ENCODE measurements at places on chromosomes 1 and 21. TPM values are rescaled to one million over a fixed set of nuclear protein-coding genes. Genes with fewer than 3 reads are reported as not detected.

- DNase-seq, result no peak
Observed at GRCh38 chr1:50531601-50532000, 108.4 kb upstream of the DMRTA2 start.

- no peak for DNase-seq
Observed at GRCh38 chr1:37831109-37831508, 23.1 kb upstream of the YRDC start.

DNA sequence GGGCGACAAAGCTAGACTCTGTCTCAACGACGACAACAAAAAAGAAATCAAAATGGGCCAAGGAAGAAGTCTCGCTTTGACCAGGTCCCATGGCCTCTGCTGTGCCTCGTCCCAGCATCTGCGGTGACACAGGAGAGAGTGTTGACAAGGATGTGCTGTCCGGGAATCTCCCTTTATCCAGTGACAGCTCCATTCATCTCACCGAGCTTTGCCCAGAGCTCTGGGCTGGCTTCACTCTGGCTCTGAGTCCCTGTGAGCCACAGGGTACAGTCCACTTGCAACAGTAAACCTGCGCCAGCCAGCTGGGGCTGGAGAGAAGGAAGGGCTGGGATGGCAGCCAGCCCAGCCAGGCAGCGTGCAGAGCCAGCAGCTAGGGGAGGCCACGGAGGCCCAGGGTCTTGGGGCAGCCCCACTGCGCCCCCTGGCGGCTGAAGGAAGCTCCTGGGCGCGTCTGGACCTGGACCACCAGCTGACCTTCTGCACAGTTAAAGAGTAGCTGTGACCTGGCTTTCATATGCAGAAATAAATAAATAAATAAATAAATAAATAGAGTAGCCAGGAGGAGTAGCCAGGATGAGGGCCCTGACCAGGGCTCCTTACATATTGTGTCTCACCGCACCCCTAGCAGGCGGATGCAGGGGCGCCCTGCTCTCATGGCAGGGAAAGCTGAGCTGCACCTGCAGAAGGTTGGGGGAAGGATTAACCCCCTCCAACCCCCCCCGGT, 29.7 kb downstream of the ENO1 start:
- DNase-seq, result peak; percentile 95

DNA sequence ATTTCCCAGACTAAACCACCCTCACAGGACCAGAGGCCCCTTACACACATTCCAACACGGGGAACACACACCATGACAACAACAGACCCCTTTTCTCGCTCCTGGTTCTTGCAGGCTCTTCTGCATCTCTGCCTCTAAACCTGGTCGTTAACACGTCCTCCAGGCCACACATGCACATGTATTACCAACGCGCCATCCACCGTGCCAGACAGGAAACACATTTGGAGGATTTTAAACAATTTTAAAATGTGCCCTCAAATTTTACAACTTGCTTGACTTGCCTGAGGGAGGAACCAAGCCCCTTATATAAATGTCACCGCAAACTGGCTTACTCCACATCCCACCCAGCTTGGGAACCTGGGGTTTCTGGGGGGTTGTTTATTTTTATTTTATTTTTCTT, 16.9 kb upstream of the EFNA1 start:
- no peak for DNase-seq

DNA sequence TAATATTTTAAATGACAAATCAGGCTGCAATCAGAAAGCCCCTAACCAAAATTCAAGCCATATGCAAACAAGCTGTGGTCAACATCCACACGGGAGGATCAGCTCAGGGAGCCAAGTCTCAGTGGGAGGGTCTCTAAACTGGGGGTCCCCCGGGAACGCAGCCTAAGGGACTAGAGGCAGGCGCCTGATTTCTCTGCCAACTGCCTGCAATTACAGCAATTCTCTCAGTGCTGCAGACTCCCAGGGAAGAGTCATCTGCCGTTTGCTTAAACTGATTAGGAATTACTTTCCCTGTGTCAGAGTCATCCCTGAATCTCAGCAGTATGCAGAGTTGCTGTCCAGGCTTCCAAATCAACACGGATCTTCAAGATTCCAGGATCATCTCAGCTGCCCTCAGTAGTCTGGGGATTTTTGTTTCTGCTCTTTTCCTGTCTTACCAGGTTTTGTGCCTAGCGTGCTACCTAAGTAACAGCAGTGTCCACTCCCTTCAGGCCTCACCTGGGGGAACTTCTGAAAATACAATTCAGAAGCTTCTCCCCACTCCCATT, 247.8 kb downstream of the RRAGC start:
- no peak for DNase-seq

DNA sequence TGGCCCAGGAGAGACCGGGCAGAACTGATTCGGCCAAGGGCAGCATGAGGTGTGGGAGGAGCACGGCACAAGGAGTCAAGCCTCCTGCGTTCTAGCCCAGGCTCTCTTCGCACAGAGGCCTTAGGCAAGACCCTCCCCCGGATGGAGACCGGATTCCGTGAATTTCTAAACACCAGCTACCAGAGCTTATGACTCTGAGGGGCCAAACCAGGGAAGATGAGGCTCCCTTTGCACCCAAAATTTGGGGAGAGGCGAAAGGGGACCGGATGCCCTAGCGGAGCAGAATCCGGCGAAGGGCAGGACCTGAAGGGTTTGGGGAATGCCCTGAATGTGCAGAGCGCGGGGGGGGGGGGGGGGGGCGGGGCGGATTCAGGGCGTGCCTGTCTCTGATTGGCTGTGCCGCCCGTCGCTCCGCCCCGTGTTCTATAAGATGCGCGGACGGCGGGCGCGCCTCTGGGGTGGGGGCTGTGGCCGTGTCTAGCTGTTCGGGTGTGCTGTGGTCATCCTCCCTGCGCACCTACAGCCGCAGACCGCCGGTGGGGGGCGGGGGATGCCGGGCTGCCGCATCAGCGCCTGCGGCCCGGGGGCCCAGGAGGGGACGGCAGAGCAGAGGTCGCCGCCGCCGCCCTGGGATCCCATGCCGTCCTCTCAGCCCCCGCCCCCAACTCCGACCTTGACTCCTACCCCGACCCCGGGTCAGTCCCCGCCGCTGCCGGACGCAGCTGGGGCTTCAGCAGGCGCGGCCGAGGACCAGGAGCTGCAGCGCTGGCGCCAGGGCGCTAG, at the start of gene TRNP1:
Gene TRNP1 (plus strand): TSS at position 456 of the 783 bp plus-strand sequence. CDS start 95 bp downstream, at position 551.
- peak; percentile 70 for DNase-seq

- DNase-seq, result peak; percentile 62
Observed at GRCh38 chr21:44461464-44462001, 6.2 kb downstream of the LRRC3 start.

Gene CRB1
- polyA plus RNA-seq, result 0.08 TPM

Gene CELA2B
- polyA plus RNA-seq, result not detected

Gene LCE1E
- polyA plus RNA-seq, result not detected

Gene GJC2
- 0.61 TPM for polyA plus RNA-seq

Gene ANKRD65
- polyA plus RNA-seq, result 1.5 TPM

Data from heart left ventricle (tissue), 16 donors.